ENCODE measurements at places on chromosomes 11 and 22.

DNA sequence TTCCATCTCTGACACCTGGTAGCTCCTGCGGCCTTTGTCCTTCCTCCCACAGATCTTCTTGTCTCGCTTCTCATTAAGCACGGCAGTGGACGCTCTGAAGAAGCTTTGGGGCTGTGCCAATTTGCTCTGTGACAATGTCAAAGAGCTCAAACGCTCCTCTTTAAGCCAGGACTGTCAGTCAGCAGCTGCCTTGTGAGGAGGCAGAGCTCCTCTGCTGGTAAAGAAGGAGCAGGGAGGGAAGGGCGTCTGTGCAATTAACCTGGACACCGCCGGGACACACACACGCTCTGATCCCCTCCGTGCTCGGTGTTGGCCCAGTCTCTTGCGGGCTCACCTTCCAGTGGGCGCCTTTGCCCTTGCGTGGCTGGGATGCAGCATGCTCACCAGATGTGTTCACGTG lies 373.9 kb downstream of the BRD1 start:
- DNase-seq, result no peak

GRCh38 chr11:15901790-15902189 lies 454.6 kb downstream of the SOX6 start:
- DNase-seq, result no peak

DNA sequence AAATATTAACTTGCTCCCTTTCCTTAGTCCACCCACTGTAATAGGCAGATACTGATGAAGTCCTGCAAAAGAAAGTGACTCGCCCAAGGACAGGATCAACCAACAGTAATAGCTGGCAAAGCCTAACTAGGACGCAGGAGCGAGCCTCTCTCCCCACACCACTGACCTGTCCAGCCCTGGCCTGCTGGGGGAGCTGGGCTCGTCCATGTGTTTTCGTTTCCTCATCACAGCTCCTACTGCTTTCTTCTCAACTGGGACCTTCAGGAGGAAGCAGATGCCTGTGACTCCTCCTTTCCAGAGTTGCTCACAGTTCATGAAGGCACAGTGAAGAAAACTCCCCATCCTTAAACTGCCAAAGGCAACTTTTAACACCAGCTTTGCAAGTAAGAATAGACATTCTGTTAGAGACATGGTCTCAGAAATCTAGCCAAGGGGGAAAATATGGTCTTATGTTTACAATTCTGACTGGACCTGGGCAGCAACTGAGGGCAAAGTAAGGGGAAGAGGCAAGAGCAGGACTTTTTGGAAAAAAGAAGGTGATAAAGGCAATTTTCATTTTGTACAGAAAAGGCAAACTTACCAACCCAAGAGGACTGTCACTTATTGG lies 11.6 kb upstream of the GPHA2 start:
- DNase-seq, result no peak

DNA sequence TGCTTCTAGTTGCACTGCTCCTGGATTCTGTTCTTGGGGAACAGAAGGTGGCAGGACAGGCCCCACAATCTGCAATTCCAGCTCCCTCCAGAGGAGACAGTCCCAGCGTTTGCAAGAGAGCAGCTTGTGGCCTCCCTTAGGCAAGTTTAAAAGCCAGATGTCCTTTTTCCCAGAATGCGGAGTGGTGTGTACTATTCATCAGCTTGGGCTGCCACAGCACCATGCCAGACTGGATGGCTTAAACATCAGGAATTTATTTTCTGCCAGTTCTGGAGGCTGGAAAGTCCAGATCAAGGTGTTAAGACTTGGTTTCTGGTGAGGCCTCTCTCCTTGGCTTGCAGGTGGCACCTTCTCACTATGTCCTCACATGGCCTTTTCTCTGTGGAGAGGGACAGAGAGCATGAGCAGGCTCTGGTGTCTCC lies 11.7 kb downstream of the MIAT start:
- no peak for DNase-seq

- DNase-seq, result no peak
These were observed 106.2 kb downstream of the ETS1 start for GRCh38 chr11:128481135-128481534.

GRCh38 chr11:128513915-128514681 lies 73.3 kb downstream of the ETS1 start:
- DNase-seq, result no peak

DNA sequence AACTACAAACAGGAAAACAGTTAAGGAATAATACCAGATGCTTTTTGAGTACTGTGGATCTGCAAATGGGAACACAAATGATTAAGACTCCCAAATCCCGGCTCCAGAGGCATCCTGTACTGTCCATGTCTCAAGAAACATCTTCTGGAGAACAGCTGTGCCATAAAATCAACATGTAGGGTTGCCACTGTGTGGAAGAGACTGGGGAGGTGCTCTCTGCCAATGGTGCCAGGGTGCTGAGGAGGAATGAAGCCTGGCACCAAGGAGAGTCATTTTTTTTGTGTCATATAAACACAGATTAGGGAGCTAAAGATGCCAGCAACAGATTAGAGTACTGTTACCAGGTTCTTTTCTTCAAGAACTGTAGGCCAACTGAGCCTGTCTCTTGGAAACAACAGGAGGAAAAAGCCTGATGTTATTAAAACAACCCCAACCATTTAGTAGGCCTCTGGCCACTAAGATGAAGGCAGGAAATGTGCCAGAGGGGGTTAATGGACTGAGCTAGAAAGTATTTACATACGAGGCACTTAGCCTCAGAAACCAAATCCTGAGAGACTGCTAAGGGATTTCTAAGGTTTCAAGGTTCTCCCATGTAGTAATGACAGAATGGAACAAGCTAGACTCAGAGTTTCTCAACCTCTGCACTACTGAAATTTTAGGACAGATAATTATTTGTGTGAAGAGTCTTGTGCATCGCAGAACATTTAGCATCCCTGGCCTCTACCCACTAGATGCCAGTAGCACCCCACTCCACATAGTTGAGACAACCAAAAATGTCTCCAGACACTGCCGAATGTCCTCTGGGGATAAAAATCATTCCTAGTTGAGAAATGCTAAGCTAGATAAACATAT lies 54.6 kb upstream of the CHRM4 start:
- DNase-seq, result no peak

DNA sequence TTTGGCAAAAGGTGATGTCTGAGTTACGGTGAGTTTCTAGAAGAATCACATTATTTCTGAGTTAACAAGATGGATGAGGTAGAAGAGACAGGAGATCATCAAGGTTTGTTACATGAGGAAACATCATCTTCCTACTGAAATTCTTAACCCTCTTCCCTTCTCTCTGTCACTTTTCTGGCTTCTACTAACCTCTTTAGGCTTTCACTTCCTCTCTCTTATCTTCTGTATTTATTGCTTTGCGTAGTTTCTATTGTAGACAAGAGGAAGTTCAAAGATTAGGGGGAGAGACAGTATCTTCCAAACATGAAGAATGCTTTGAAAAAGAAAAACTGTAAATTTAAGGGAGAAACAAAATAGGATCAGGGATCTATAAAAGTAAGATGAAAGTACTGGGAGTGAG lies 75.4 kb downstream of the TRPC6 start:
- DNase-seq, result no peak

DNA sequence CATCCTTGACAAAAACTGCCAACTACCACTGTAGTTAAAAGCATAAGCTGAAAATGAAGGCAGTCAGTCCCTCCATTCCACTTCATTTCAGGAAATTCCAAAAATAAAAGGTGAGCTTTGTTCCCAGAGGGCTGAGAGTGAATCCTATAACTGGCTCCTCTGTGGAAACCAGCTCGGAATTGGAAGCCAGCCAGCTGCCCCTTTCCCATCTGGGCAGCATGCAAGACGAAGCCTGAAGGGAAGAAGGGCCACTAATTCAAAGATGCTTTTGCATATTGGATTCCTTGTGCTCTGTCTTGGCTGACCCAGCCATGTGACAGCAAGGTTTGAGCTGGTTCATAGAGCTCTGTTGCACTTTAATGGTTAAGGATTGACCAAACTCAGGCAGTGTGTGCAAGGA lies 83.4 kb downstream of the ALX4 start:
- DNase-seq, result no peak

- DNase-seq, result no peak
These were observed 10.8 kb upstream of the ADORA2A start for GRCh38 chr22:24416611-24417010.

DNA sequence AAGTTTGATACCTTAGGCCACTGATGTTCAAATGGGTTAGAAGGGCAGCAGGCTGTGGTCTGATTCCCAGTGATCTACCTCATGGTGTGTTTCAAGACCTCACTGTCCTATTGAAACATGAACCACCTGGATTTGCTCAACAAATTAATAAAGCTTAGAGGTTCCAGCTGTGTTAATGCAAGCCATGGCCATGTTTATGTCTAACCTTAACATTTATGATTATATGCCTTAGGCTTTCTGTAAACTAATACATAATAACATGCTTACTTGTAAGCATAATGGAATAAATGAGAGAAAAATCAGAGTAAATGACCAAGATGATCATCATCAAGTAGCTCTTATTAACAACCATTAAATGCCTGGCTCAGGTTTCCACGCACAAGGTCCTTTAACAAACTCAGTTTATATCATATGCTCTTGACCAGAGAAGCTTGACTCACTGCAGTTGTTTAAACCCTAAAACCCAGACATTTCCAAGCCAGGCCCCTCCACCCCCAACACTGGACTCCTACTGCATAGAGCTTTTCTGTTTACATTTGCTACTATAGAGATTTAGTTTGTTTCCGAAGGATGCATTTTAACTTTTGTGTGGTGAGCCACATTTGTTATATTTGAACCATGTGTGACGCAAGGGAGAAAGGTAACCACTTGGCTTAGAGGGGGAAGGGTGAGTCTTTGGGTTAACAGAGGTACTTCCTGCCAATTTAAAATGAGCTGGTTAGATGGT lies 43.7 kb downstream of the KREMEN1 start:
- DNase-seq, result no peak

DNA sequence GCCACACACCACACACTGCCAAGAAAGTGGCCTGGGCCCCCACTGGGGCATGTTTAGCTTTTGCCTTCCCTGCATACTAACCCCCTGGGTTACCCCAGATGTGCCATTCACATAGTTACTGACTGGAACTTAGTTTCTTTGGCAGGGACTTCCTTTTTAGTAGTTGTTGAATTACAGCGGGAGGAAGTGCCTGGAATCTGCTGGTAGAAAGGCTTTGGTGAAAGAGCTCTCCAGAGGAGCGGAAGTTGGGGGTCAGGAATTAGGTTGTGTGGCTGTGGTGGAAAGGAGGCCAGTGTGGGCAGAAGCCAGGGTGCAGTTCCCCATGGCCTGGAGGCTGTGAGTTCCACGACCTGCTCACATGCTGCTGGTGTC lies 69.0 kb downstream of the MED15 start:
- DNase-seq, result no peak

- no peak for DNase-seq
These were observed 612 bp downstream of the GTSE1 start for GRCh38 chr22:46297151-46297812.

GRCh38 chr11:69994810-69995209 lies 83.3 kb upstream of the ANO1 start:
- DNase-seq, result no peak

DNA sequence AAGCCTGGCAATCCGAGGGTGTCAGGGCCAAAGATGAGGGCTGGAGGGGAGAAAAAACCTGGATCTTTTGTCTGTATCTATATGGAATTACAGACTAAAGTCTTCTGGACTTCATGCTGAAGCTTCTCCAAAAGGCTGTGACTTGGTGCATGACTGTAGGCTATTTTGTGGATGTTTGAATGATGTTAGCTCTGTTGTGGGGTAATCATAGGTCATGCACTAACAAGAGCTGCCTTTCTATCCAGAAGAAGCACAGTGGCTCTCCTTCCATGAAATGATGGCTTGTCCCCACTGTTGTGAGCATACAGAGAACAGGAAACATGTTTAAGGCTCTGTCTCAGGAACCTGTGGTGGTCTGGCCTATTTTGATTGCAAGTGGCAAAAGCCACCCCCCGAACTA lies 263.3 kb upstream of the PLET1 start:
- no peak for DNase-seq

DNA sequence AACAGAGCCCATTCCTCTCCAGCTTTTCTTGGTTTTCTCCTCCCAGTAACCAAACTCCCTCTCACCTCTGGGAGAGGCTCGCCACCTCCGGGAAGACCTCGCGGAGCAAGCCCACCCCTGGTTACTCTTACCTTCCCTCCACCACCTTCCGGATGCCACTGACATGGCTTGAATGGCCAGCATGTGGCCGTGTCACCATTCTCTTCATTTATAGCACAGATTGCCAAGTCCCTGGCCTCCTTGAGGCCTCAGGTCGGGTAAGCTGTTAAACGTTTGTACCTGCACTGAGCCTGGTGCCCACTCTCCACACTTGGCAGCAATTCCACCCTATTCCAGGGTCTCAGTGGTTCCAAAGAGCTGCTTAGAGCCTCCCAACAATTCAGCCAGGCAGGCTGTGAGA lies 8.0 kb upstream of the FXYD2 start:
- DNase-seq, result no peak

DNA sequence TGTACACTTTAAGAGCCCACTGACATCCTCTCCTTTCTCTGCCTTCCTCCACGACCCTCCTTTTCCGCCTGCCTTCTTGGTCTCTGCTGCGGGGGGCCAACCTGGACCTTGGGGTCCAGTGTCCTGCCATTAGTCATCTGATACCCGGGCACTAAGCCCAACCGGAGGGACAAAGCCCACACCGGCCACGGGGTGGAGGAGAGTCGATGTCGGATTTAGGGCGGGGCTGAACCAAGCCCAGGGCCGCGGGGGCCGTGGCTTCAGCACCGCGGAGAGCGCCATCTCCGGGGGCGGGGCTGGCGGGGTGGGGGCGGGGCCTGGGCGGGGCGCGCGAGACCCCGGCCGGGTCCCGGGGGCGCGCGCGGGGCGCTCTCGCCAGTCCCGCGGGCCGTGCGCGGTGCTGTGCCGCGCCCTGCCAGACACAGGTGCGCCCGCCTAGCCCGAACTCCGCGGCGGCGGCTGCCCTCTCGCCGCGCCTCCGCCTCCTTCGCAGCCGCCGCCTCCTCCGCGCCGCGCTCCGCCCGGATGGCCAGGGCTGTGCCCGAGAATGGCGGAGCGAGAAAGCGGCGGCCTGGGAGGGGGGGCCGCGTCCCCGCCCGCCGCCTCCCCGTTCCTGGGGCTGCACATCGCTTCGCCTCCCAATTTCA lies at the start of gene MAPK8IP1:
TSS of gene MAPK8IP1 (plus strand) at position 378 of the 647 bp plus-strand sequence. CDS start at position 548, 170 bp downstream.
- DNase-seq, result no peak
